ENCODE measurements at places on chromosomes 12 and 14.

DNA sequence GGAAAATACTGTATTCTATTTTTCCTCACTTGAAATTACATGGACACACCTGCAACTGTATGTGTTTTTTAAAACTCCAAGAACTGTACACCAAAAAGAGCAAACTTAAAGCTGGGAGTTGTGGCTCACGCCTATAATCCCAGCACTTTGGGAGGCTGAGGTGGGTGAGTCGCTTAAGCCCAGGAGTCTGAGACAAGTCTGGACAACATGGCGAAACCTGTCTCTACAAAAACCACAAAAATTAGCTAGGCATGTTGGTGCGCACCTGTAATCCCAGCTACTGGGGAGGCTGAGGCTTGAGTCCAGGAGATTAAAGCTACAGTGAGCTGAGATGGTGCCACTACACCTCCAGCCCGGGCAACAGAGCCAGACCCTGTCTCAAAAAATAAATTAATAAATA, 95.9 kb downstream of the SINHCAF start:
- no peak for DNase-seq

DNA sequence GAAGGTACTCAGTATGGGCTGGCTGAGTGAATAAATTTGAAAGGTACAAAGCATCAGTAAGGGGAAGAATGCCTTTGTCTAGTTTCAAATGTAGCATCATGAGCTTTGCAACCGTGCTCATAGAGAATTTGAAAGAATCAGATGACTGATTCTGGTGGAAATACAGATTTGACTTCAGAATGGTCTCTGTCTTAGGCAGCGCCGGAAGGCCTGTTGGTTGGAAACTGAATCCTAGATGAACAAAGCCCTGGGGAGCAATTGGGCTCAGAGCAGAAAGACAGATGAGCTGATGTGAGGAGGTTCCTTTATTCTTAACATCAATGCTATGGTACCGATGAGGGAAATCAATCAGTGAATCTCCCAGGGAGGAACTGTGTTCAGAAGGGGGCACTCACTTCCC, 137.3 kb downstream of the SNAPC1 start:
- DNase-seq: no peak

GRCh38 chr12:110123919-110124268, 263 bp upstream of the IFT81 start:
- no peak for DNase-seq

GRCh38 chr12:116423094-116423493, 136.1 kb upstream of the MAP1LC3B2 start:
- peak; percentile 88 for DNase-seq

DNA sequence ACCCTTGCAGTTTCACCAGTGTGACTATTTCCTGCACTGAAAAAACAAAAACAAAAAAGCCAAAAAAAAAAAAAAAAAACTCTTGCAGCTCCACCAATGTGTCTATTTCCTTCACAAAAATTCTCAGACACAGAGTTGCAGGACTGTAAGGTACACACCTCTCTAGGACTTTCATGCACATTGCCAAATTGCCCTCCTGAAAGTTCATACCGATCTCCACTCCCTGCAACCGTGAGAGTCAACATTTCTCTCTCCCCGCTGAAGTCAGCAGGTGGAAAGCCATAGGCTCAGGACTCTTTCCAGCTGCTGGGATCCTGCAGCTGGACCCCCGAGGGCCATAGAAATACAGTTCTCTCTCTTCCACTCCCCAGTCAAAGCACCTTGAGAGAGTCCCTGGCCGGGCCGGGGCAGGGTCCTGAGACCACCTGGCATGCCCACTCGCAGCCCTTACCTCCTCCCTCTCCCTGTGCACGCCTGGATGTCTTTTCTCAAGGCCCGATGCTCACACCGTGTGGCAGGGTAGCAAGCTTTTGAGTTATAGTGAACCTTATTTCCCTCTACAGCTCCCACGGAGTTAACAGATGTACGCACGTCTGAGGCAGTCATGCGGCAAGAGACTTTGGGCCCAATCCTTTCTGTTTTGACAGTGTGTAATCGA, 23.6 kb downstream of the MMAB start:
- no peak for DNase-seq

DNA sequence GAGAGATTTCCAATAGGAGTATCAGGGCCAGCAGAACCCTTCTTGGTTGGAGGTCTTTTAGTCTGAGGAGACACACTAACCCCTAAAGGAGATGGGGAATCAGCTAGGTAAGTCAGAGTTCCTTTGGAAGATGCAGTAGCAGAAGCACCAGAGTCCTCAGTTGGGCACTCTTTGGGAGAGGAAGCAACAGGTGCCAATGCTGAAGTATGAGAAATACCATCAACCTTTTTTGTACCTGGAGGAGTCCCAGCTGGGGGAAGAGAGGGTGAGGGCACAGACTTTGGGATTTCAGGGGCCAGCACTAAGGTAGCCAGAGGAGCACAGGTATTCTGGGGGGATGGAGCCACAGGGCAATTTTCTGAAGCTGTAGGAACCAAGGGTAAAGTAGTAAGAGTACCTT, 6.0 kb downstream of the NACA start:
- no peak for DNase-seq

- DNase-seq: no peak
Observed at GRCh38 chr14:99964979-99965378, 100.2 kb upstream of the EVL start.

- DNase-seq: peak; percentile 1
Observed at GRCh38 chr14:55625481-55625880, 45.5 kb downstream of the KTN1 start.

DNA sequence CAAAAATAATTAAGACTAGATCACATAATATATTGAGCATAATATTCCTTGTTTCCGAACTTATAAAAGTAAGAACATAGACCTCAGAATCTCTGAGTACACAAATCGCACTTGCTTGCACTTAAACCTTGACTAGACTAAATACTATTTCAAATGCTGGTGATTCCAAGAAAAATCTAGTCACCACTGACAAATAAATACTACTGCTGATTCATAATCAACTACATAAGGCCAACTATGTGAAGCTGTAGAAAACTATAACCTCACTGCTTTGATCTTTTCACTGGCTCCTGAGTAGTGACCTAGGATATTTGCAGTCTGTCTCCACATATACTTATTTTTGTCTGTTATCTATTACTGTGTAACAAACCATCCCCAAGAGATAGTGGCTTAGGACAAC, 245.4 kb downstream of the DIO2 start:
- no peak for DNase-seq
